Memory B cell (primary cell): ENCODE measurements at places on chromosomes 11 and 22.

DNA sequence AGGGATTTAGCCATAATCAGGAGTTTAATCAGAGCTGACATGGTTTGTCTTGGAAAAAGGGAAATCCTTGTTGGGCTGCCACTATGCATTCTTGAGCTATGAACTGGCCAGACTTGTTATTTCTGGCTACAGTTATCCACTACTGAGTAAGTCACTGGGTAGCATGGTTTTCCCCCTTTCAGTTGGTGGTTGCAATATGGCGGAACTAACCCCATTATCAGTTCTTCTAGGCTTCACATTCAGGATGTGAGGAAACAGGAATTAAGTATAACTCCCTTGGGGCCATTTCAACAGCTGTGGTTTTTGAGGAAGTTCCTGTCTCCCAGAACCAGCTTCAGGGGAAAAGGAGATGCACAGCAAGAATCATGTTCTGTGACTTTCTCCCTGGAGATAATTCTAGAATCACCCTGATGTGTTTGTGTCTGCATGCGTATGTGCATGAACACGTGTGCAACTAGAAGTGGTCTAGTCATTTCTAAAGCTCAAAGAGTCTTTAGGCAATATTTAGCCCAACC, 103.0 kb upstream of the CD44 start:
- no peak for DNase-seq

DNA sequence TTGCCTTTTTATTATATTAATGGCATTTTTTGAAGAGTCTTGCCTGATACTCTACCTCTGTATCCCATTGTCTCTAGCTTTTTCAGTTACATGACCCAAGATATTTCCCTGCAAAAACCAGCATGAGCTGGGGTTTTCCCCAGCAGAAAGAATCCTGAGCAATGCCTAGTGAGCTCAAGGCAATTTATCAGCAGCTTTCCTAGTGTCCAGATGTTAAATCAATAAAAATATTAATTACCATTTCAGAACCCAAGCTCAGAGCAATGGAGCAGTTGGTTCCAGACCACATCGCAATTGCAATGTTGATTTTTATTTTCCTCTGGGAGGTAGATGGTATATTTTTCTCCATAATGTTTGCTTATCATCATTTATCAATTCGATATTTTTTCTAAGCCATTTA, 137.2 kb downstream of the RAB38 start:
- DNase-seq: no peak

DNA sequence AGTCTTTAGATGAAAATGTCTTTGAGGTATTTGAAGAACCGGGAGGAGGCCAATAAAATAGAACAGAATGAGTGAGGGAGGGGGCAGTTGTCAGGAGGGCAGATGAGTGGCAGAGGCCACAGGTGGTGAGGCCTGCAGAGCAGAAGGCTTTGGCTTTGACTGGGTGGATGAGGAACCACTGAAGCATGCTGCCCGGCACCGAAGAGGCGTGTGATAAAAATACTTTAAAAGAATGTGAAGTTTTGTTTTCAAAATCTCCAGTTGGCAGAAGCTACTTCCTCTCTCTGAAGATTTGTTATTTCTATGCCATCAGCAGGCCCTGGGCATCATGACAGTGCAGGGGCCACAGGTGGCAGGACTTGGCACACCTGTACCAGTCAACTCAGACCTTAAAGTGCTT, 6.3 kb downstream of the MS4A12 start:
- no peak for DNase-seq

GRCh38 chr22:33726294-33726734, 194.0 kb downstream of the LARGE1 start:
- DNase-seq: no peak

DNA sequence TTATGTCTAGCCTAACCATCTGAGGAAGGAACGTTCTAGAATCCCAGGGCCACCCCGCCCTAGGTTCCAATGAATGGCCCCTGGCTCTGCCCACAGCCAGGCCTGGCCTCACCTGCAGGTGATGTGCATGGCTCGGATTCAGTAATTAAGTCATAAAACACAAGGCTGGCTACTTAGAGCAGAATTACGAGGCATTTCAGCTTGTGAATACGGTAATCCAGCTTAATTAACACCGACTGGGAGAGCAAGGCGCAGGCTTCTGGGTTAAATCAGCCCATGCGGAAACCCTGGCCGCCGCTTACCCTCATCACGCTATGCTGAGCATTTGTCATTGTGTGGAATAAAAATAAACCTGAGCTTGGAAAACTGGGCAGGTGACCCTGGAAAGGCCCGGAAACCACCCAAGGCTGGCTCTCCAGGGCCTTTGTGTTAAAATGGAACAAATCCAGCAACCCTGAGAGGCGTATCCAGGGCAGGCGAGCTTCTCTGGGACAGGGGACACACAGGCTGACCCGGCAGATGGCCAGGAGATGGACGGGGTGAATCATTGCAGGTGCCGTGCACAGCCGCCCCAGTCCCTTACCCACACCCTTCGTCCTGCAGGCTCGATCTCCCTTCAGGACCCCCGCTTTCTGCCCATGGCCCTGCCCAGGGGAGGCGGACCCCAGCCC, 220.2 kb downstream of the CTTN start:
- DNase-seq: no peak

- DNase-seq: no peak
Observed at GRCh38 chr11:76291576-76292526, 85.5 kb upstream of the WNT11 start.

DNA sequence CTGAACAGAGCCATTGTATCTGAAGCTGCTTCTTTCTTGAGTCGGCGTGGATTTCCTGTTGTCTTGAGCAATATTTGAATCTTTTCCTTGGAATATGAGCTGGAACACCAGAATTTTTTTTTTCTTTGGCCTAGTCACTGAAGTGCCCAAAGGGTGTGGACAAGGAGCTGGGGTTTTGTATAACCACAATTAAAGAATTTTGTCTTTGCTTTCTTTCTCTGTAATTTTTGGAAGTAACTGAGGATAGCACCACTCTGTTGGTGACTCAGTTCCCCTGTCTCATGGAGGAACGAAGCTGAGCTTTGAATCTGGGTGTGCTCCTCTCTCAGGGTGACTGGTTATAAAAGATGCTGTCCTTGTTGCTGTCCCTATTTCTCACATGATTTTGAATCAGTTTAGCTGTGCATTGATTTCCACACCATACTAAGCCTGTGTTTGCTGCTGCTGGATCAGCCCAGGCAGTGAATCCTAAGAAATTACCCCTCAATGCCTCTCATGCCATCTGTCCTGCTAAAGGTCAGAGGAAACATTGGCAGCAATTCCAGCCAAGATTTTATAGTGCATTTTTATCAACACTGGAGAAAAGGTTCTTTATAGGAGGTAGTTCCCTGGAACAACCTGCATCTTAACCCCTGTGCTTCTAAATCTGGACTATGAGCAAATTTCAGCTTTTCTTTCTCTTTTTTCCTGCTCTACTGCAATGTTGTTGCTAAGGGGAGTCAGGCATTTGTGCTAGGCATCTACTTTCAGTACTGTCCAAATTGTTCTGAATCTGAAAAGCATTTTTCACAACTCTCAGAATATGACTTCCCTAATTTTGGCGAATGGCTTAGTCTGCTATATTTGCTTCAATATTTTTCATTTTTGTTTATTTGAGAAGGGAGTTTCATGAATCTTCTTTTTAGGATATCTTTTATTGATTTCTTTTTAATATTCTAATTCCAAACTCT, 540.8 kb downstream of the SOX6 start:
- no peak for DNase-seq

DNA sequence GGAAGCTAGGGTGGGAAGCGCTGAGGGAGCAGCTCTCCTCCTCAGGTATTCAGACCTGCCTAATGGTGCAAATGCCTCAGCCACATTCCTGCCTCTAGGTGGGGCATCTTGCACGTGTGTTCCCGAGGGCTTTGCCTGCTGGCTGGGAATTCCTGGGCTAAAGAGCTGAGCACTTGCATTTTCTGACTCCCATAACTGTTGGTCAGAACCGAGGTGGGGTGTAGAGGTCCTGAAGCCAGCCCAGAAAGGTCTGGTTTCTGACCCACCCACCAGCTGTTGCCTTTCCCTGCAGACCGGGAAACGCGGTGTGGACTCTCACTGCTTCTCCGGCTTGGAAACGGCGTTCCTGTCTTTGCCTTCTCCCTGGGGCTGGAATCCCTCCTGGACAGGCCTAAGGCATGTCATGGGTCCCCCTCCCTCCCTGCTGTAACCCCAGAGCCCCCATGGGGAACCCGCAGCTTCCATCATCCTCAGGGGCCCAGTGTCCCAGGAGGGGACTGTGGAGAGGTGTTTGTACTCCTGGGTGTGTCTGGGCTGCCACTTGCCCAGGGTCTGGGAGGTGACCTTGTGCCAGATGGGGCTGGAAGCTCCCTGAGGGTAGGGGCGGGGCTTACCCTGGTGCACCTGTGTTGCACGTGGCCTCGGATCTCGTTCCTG, 24.0 kb upstream of the SMIM38 start:
- DNase-seq: no peak

GRCh38 chr11:16809886-16810668, 71.6 kb downstream of the C11orf58 start:
- no peak for DNase-seq

- peak; percentile 48 for DNase-seq
Observed at GRCh38 chr11:72591785-72592502, 82.3 kb downstream of the PDE2A start.

GRCh38 chr11:26063915-26064314, 268.0 kb upstream of the ANO3 start:
- no peak for DNase-seq

- DNase-seq: no peak
Observed at GRCh38 chr11:66701432-66702240, 23.9 kb upstream of the RBM4B start.

GRCh38 chr22:17167486-17167885, 8.4 kb upstream of the HDHD5 start:
- no peak for DNase-seq

- no peak for DNase-seq
Observed at GRCh38 chr11:3014943-3015342, 22.8 kb upstream of the NAP1L4 start.

GRCh38 chr11:83438438-83438837, 152.3 kb upstream of the CCDC90B start:
- DNase-seq: no peak

DNA sequence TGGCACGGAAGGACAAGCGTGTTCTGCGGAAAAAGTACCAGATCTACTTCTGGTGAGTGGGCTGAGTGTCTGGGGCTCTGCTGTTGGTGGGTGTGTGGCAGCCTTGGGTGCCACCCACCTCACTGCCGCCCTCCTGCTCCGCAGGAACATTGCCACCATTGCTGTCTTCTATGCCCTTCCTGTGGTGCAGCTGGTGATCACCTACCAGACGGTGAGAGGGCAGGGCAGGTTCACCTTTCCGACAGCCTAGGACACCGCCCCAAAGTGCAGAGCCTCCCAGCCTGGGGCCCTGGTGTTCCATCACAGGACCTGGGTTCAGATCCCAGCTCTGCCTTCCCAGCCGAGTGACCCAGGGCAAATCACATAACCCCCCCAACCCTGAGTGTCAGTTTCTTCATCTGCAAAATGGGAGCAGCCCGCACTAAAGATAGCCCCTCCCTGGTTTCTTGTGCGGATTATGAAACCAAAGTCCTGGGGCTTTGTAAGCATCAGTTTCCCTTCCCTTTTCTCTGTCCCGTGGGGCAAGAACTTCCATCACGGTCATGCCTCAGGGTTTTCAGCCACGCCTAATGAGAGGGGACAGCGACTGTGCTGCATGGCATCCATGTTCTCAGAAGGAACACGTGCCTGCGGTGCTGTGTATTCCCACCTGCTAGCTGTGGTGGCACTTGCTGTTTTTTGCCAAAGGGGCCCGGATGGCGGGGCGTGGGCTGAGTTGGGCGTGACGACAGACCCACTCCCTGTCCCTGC, 9.8 kb upstream of the TAGLN start:
- peak; percentile 62 for DNase-seq

DNA sequence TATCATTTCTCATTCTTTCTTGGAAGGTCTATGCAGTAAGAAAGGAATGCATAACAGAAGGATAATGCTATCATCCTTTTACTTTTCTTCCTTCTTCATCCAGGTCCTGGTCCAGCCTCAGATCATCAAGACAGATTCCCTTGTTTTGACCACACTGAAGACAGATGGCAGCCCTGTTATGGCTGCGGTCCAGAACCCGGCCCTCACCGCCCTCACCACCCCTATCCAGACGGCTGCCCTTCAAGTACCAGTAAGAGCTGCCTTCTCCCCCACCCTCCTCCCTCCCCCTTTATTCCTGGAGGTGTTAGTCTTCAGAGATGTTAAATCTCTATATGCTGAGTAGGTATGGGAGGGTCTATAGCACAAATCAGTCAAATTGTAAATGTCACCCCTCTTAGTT, 37.9 kb downstream of the SREBF2 start:
- no peak for DNase-seq

GRCh38 chr11:124644426-124645280, 22.0 kb downstream of the TBRG1 start:
- peak; percentile 15 for DNase-seq

GRCh38 chr11:68528630-68529029, 68.1 kb downstream of the PPP6R3 start:
- no peak for DNase-seq

GRCh38 chr11:39174965-39175364, 2284.5 kb downstream of the LRRC4C start:
- DNase-seq: no peak

DNA sequence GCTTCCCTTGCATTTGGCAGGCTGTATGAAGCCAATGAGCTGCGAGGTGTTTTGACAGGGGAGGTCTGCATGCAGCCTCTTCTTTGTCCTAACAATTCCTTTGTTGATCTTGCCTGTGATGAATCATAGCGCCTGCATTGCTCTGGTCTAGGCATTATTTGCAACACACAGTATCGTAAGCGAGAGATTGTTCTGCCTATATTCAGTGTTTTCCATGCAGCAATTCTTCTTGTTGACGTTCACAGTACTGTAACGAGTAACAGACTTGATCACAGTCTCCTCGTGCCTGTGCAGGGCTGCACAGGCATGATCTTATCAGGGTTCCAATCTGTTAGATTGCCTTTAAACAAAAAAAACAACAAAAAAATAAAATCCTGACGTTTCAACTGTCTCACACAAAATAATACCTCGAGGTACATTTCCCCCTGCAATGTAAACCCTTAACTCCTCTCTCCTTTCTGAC, 13.9 kb upstream of the ADSL start:
- DNase-seq: no peak

- no peak for DNase-seq
Observed at GRCh38 chr11:104205838-104206237, 41.9 kb upstream of the PDGFD start.

- no peak for DNase-seq
Observed at GRCh38 chr11:101436511-101437142, 147.2 kb downstream of the TRPC6 start.

DNA sequence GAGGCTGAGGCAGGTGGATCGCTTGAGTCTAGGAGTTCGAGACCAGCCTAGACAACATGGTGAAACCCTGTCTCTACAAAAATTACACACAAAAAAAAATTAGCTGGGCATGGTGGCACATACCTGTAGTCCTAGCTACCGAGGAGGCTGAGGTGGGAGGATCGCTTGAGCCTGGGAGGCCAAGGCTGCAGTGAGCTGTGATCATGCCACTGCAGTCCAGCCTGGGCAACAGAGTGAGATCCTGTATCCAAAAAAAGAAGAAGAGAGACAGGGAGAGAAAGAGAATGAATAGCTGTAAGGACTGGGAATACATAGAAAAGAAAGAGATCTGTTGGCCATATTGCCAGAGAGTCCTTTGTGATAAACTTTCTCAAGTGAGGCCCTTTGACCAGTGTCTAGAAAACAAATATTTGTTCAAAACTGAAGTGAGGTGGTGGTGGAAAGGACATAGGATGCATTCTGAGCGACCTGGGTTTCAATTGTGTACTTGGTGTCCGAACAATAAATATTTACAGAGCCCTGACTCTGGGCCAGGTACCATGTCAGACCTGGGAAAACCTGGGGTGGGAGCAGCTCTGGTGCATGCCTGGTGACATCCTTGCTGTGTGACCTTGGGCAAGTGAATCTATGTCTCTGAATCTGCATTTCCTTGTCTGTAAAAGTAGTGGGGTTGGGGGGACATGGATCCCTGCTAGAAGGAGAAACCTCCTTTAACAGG, 89.6 kb upstream of the CRYBB3 start:
- no peak for DNase-seq
